ENCODE measurements at places on chromosomes 3 and 15.

DNA sequence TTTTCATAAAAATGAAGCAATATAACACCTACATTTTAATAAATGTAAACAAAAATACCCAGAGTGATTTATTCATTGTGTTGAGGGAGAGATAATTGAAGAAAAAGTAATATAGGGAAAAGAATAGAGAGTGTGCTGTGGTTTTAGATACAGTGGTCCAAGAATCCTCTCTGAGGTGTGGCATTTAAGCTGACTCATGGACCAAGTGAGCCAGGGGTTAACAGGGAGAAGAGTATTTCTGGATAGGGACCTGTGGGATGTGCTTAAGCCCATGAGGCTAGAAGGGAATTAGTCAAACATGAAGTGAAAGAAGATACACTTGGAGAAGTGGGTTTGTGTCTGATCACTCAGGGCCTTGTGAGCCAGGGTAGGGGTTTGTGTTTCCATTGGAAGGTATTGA lies 680.7 kb upstream of the GRM7 start:
- no peak for DNase-seq

DNA sequence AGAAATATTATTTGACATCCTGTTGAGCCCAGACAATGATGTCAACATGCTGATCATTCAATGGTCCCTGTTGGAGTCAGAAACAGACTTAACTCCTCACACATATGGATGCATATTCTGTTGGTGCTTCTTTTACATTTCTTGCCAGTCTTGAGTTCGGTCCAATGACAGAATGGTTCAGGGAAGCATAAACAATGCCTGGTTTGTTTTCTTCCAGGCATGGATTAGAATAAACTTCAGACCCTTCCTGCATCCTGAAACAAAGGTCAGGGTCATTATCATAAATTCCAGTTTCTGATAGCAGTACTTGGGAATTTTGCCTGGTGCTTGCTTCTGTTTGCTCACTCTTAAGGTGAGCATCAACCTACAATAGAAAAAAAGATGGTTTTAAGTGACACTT lies 33.3 kb downstream of the BTLA start:
- DNase-seq = no peak

DNA sequence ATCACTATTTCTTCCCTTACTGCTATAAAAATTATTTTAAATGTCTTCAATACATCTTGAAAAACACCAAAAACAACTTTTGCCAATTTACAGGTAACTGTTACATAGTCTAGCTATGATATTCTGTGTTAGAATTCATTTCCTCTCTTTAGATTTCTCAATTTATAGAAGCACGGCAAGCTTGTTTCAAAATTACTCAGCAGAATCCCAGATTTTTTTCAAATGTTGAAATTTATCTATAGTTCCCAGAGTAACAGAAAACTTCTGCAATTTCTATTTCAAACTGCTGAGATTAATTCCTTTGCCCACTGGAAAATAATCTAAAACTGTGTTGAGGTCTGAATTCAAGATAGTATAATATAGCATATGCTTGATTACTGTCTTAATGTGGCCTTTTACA lies 41.2 kb downstream of the CCPG1 start:
- no peak for DNase-seq

GRCh38 chr15:25670025-25670554 lies 193.0 kb downstream of the ATP10A start:
- no peak for DNase-seq

DNA sequence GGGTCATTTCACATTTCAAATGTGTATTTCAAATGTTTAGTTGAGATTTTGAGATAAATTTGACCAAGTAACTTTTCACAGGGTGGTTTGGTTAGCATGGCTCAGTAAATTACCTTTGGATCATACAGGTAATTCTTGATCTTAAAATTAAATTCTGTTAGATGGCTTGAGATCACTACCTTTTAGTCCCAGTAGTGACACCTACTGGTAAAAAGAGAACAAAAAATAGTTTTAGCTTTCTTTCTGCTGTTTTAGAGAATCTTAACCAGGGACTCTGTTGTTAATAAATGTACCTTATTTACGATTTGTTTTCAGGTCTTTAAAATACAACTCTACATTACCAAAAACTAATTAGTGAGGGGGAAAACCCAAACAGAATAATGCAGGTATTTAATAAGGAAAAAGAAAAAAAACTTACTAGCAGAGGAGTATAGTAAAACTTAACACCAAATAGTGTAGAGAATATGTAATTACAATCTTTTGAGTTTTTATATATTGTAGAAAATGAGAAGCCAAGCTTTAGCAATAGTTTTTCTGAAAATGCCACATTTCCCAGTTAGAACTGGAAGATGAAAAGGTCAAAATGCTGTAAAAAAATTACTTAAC lies 620.3 kb upstream of the AGTR1 start:
- no peak for DNase-seq

- DNase-seq = no peak
Measured at GRCh38 chr3:26574766-26575165, 47.8 kb upstream of the LRRC3B start.

- DNase-seq = no peak
Measured at GRCh38 chr15:51388726-51389125, 47.3 kb downstream of the GLDN start.

DNA sequence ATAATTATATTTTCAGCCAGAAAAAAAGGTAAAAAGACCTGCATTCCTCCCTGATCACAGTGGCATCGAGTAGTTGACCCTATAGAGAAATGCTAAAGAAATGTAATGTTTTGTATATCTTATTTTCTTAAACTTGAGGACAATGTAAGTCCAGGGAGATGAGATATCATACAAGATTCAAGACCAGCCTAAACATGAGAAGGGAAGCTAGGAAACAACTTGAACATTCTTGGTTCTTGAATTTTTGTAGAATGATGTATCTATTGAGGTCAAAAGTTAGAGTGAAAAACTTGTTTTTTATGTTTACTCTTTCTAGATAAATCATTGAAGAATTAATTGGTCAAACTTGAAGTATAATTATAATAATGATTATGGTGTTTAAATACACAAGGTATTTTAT lies 497.7 kb upstream of the TBL1XR1 start:
- no peak for DNase-seq

DNA sequence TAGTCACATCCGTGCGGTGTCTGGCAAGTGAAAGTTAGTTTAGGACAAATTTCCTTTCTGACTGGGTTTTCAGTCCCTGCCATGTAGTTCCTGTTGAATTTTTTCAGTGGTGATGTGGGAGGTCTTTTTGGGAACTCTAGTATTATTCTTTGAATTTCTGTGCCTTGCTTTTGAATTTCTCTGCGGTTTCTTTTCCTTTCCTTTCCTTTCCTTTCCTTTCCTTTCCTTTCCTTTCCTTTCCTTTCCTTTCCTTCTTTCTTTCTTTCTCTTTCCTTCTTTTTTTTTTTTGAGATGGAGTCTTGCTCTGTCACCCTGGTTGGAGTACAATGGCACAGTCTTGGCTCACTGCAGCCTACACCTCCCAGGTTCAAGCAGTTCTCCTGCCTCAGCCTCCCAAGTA lies 88.2 kb downstream of the CGNL1 start:
- DNase-seq = no peak

- DNase-seq = no peak
Measured at GRCh38 chr3:194091141-194091540, 44.8 kb upstream of the HES1 start.

GRCh38 chr15:59116141-59116540 lies 11.2 kb downstream of the CCNB2 start:
- DNase-seq = no peak

DNA sequence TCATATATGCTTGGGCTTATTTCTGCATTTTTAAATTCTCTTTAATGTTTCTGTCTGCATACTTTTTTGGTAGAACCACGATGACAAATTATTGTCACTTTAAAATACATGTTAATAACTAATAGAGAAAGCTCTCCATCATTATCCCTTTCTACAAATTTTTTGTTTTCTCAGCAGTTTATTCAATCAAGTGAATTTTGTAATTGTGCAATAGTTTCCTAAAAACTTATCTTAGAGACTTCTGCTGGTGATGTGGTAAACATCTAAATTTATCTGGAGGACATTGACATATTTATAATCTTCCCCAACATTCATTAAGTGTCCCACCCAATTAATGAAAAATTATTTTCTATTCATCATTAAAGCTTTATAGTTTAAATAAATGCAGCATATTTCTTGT lies 215.3 kb downstream of the MEX3B start:
- no peak for DNase-seq

DNA sequence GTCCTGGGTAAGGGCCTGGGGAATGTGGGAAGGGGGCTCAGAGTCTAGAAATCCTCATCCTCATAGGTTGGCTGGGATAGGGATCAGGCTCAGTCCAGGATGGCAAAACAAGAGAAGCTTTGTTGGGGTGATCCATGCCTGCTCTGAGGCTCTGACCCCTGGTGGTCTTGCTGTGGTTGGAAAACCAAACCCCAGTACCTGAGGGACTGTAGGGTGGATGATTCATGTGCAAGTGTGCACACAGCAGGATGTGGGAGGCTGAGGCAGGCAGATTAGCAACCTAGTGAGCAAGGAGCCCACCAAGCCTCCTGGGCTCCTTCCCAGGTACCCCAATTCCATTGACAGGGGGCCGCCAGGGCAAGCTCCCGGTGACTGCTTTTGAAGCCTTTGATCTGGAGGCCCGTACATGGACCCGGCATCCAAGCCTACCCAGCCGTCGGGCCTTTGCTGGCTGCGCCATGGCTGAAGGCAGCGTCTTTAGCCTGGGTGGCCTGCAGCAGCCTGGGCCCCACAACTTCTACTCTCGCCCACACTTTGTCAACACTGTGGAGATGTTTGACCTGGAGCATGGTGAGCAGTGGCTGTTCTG lies 3.1 kb downstream of the KLHDC8B start:
- no peak for DNase-seq

DNA sequence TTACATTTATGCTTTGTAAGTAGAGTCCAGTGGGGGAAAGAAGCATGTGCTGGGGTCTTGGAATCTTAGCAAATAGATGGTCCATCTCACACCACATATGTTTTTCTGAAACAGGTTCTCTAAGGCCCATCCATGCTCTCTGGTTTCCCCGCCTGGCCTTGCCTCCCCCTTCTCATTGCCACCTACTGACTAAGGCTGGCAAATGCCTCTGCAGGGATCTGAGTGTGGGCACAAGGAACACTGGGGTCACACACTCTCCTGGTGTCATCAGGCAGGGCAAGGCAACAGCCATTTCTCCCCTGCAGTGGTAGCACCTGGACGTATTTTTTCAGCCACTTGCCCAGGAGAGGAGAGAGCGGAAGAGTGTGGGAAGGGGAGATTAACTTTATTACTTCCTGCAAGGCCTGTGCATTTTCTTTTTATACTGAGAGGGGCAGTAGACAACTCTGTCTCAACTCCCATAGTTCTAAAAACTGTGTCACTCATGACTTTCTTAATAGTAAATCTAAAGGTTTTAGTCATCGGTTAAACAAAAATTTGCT lies 804.2 kb upstream of the NECTIN3 start:
- no peak for DNase-seq

DNA sequence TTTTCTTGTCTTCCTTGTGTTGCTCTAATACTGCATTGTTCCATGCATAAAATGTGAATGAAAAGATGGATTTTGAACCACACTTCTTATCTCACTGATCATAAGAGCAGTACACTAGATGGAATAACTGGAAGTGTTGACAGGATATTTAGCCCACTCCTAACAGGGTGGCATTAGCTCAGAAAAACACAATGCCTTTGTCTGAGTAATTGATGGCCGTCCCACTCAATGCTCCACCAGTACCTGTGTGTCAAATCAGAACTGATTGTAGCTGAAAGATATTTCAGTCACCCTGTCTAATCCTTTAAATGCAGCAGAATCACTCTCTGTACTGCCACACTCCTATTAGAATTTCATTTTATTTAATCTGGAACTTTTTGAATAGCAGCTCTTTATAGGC lies 526.5 kb downstream of the UNC13C start:
- no peak for DNase-seq

All from activated gamma-delta T cell (primary cell).